ENCODE measurements at places on chromosomes 12 and 14.

DNA sequence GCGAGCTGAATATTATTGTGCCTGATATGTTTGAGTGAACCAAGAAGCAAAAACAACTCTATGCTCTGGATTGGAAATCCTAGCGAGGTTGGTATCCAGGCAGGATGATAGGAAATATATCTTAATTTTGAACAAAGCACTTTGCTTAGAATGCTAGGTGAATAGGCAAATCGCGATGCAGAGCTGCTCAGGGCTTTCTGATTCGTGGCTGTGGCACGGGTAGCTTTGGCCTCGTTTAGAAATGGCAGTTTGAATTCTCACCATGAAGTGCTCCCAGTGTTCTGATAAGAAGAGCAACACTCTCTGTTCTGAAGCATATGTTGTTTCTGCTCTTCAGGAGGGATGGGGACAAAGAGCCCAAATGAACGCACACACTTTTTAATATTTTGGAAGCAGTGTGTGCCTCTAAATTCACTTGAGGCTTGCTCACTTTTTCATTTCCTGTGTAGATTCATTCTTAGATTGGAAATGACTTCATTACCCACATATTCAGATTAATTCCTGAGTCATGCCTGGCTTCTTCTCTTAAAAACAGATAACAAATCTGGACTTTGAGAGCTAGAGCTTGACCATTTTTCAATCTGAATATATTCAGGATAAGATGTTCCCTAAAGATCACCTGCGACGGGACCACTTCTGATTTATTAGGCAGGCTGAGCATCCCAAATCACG is 200.9 kb downstream of the RPAP3 start:
- no peak for DNase-seq

- DNase-seq, result no peak
Observed at GRCh38 chr12:90679674-90680073, 275.3 kb downstream of the CCER1 start.

GRCh38 chr12:132582058-132582420 is 28.3 kb downstream of the LRCOL1 start:
- no peak for DNase-seq

DNA sequence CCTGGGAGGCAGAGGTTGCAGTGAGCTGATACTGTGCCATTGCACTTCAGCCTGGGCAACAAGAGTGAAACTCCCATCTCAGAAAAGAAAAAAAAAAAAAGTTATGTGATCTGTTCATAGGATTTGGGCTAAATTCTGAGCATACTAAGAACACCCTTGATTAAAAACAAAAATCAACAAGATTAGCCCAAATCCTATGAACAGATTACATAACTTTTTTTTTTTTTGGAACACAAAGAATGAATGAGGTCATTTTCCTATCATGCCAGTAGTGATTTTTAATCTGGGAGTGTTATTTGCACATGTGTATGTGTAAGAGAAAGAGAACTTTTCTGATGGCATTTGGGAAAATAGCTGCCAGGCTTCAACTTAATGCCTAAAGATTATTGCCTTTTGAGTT is 208.7 kb downstream of the ERC1 start:
- no peak for DNase-seq

- DNase-seq, result no peak
Observed at GRCh38 chr12:123040106-123040505, 59.6 kb downstream of the ARL6IP4 start.

DNA sequence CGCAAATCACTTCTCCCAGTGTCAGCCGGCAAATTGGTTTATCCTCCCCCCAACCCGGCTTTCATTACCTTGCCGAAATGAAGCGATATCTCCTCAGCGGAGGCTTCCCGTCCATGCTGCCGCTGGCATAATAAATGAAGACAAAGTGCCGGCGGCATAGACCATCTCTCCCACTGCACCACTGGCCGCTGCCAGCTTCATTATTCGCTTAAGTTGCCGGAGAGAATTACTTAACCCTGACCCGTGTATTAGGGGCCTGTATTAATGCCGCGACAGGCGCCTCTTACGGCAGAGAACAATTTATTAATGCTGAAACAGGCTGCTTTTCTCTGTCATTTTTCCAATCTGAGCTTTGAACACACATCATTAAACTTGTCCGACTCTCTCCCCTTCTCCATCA is 17.5 kb upstream of the GPATCH2L start:
- no peak for DNase-seq

- DNase-seq, result no peak
Observed at GRCh38 chr12:79451365-79451764, 239.4 kb downstream of the PAWR start.

- DNase-seq, result no peak
Observed at GRCh38 chr12:92010368-92010767, 135.3 kb downstream of the BTG1 start.

- no peak for DNase-seq
Observed at GRCh38 chr14:91957876-91958313, 10.4 kb upstream of the FBLN5 start.

DNA sequence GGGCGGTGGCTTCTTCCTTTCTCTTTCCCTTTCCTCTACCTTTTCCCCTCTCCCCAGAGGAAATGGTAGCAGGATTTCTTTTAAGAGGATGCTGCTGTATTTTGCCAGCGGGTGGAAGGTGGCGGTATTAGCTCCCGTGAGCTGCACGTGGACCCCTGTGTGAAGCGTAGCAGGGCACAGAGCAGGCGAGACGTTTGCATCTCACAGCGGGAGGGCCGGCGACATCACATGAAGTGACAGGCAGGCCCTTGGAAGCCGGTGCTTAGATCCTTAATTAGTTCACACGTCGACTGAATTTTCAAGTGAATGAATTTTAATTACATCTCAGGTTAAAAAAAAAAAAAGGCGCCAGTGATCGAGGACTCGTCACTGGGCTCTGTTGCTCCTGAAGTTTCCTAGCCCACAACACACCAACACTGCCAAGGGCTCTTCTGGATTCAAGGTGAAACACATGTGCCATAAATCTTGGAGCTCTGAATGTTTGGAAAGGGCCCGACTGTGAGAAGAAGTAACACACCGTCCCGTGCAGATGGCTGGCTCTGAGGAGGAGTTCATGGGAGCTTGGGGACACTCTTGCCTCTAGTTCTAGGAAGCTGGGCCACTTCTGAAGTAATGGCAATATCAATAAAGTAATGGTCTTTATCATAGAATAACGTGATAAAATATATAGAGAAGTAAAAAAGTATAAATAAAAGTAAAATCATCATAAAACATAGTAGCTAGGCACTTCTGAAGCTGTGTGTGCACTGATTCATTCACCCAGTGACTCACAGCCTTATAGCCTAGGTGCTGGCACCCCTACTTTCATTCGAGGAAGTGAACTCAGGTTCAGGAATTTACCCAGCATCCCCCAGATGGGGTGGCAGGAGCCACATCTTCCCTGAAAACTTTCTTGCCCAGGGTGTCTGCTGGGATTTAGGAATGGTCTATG is 75.3 kb downstream of the AACS start:
- DNase-seq, result no peak

DNA sequence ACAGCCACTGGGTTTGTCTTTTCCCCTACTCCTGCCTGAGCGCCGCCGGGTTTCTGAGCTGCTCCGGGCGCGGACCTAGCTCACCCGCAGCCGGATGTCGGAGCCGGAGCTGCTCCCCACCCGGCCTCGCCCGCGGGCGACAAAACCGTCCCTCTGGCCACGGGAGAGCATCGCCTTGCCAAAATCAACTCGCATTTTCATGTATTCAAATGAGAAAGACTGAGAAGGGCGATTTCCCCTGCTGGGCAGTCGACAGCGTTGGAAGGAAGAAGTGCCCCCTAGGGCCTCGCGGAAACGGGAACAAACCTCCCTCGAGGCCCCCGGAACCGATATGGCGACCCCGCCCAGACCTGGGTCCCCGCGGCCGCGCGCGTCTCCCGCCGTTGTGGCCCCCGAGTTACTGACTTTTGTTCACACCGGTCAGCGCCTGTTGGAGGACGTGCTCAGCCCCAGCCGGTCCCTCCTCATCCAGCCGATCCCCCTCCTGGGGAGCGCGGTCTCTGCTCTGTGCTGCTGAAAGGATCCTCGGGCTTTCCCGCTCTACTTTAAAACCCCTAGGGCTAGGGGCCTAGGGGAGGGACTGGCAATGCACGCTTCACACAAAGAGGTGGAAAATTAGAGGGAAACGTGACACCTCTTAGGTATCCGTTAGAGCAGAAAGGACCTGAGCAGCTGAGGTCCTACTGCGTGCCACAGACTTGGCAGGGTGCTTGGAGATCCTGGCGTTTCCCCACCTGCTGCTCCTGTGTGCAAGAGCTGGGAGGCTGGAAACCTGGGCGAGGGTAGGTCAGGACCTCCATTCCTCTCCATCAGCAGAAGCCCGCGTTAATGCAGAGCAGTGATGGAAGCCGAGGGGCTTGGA is 4.3 kb downstream of the TTC6 start:
- DNase-seq, result no peak

GRCh38 chr14:75827331-75827730 is 154.5 kb downstream of the TGFB3 start:
- DNase-seq, result no peak

DNA sequence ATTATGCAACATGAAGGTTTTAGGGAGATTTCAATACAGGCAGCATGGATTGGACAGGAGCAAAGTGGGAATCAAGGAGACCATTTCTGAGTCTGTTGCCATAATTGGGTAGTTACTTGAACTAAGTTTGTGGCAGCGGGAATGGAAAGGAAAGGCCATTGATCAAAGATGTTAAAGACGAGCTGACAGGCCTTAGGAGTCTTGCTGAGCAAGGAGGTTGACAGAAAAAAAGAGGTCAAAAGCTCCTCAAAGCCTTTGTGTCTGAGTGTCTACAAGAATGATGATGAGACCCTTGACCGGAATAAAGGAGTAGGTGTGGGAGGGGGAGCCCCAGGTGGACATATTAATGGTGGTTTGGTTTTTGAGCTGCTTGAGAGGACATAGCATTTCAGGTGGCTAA is 9.4 kb downstream of the PLEKHA5 start:
- no peak for DNase-seq

- no peak for DNase-seq
Observed at GRCh38 chr14:25464772-25465171, 414.8 kb upstream of the STXBP6 start.

DNA sequence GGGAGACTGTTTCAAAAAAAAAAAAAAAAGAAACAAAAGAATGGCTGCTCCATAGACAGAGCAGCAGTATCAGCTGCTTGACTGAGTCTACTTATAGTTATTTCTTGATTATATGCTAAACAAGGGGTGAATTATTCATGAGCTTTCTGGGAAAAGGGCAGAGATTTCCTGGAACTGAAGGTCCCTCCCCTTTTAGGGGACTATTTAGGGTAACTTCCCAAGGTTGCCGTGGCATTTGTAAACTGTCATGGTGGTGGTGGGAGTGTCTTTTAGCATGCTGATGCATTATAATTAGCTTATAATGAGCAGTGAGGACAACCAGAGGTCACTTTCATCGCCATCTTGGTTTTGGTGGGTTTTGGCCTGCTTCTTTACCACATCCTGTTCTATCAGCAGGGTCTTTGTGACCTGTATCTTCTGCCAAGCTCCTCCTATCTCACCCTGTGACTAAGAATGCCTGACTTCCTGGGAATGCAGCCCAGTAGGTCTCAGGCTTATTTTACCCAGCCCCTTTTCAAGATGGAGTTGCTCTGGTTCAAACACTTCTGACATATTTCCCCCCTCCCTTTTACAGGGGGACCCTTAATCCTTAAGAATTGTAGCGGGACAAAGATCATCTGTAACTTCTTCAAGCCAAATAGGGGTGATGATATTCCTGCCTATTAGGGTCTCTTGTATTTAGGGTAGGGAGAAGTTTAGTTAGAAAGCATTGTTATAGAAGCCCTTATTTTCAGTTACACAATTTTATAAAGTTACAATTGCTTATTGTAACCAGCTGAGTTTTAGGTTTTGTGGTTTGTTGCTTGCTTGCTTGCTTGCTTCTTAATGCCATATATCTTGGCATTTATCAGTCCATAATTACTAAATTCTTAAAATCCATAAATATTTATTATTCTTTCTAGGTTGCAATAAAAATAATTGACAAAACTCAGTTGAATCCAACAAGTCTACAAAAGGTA is 42.5 kb downstream of the MARK3 start:
- peak; percentile 50 for DNase-seq

DNA sequence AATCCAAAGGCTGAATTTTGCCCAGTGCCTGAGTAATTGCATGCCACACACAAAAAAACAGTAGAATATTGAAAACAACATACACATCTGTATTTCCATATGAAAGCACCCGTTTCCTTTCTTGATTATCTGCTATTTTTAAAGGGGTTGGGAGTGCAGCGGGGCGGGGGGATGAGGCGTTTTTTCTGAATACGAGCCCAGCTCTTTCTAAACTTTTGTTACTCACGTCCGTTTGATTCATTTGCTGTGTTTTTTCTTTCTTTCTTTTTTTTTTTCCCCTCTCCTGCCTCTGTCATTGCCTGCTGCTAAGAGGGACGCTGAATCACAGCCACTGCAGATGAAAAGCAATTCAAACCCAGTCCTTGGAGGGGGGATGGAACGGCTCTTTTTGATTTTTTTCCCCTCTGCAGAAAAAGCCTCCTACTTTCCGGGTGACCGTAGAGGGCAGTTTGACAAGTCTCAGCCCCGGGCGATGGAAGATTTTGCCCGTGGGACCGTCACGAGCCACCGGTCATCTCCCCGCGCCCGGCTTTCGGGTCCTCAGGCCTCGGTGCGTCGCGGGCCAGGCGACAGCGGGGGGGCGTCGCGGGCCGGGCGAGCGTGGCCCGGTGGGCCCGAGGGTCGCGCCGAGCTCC is 572 bp upstream of the RASSF8 start:
- no peak for DNase-seq

- no peak for DNase-seq
Observed at GRCh38 chr14:81309511-81309910, 88.8 kb upstream of the GTF2A1 start.

DNA sequence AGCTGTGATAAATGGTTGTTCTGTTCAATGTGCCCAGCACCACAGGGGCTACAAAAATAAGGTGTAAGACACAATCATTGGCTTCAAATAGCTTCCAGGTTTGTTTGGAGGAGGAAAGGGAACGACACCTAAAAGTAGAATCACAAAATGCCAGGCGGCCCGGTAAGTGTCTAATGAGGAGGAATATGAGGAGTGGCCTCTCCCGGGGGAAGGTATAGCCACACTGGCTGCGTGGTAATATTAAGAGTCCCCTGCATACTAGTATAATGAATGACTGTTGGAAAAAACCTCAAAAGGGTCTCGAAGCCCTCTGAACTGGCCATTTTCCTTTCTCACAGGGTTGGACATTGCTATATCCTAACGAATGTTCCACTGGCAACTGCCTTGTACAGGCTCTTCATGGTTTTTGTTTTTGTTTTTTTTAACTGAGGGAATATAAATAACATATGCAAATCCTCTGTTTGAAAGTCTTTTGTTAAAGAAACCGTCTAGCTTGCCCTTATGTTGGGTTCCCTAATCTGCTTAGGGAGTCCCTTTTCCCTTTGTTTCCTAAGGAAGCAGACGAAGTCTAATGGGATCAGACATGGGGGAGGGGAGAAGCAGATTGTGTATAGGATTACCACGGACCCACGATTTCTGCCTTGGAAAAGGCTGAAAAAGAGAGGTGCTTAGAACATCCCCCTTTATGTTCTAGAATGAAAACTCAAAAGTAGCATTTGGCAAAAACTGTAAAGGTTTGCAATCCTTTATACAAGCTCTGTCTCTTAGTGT is 4.2 kb downstream of the CCDC60 start:
- DNase-seq, result no peak

GRCh38 chr12:106118-106591 is 39.6 kb downstream of the IQSEC3 start:
- no peak for DNase-seq

GRCh38 chr12:29899212-29899931 is 115.6 kb upstream of the TMTC1 start:
- DNase-seq, result no peak

- no peak for DNase-seq
Observed at GRCh38 chr12:84507956-84508850, 404.4 kb downstream of the SLC6A15 start.

- DNase-seq, result no peak
Observed at GRCh38 chr14:69332782-69333395, 65.2 kb downstream of the ERH start.
